ENCODE measurements at places on chromosomes 2 and 18.
A peak's percentile ranks its signal among the peaks of the same experiment; 100 is the strongest.

GRCh38 chr2:7392076-7392787 is 475.0 kb downstream of the RNF144A start:
- DNase-seq = no peak

DNA sequence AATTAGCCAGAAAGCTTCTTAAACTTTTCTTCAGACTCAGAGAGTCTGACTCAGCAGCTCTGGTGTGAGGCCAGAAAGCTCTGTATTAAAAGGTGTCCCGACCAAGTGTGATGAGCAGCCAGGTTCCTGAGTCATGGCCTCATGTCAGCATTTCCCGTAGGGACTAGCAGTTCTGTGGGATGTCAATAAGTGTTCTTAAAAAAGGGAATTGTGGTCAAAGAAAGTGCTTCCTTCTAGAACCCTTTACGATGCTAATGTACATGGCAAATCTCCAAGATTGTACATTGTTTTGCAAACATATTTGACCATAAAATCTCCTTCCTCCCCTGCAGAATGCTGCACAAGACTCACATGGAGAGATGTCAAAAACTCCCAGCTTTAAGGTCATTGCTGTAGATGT is 80.1 kb downstream of the PLA2R1 start:
- DNase-seq = peak; percentile 20

DNA sequence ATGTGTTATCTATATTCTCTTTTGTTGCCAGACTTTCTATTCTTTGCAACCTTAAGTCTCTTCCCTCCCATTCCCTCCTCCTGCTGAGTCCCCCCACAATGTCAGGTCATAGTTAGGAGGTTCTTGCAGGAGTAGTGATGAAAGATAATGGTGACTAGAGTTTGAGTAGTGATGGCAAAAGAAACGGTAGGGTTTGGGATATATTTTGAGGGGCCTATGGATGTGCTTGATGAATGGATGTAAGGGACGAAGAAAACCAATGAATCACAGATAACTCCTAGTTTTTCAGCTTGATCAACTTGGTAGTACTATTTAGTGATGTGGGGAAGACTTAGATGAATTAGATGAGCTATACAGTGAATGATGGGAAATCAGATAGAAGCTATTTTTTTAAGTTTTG is 21.0 kb downstream of the EML4 start:
- no peak for DNase-seq

DNA sequence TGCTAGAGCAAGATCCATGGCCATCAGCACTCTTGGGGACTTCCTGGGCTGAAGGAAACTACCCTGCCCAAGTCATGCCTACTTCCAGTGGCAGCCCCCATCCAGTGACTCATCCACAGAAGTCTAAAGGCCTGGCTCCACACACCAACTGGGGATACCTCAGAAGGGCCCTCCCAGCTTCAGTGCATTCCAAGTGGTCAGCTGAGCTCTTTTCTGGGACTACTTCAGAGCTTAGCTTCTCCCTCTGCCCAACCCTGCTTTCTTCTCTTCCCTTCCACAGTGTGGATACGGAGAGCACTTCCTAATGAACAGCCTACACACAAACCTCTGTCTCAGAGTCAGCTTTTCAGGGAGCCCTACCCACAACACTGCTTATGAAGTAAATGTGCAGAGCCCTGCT is 66.5 kb downstream of the CLHC1 start:
- no peak for DNase-seq

DNA sequence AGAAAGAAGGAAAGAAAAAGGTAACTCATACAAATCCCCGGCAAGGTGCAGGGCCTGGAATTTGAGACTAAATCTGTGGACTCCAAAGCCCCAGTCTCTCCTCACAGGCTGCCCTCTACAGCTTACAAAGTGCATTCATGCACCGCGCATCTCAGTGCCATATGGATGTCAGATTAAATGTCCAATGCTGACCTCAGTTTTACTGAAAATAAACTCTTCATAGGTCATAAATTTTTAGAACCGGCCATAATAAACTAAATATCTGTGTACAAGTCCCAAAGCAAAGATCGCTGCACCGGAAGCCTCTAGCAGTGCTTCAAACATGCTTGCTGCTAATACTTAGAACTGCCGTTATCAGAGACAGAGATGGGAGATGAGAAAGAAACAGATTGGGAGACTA is 17.7 kb downstream of the ST6GAL2 start:
- DNase-seq = no peak

GRCh38 chr18:23306822-23307221 is 146.3 kb upstream of the RIOK3 start:
- DNase-seq = no peak

DNA sequence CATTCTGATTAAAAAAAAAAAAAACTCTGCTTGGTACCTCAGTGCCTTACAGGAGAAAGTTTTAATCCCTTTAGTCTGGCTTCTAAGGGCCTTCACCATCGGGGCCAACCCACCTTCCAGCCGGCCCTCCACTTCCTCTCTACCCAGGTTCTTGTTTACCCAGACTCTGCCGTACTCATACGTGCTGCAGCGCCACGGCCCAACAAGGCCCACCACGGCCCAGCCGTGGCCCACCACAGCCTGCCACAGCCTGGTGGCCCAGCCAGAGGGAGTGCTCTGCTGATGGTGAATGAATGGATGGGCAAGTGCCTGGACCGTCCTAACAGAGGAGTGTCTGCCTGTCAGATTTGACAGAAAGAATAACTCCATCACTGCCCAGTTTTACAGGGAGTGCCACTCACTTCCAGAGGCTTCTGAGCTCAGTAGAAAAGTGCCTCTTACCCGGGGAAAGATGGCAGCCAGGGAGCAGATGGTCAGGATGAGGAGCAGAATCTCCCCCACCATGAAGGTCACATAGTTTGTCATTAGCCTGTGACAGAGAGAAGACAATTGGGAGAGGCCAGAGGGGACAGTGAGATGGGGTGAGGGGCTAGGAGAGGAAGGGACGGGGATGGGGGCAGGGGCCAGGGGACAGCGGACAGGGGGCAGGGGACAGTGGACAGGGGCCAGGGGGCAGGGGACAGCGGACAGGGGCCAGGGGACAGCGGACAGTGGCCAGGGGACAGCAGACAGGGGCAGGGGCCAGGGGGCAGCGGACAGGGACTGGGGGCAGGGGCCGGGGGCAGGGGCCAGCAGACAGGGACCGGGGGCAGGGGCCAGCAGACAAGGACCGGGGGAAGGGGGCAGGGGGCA is 38.2 kb downstream of the CENPO start:
- no peak for DNase-seq

GRCh38 chr2:33810046-33810835 is 211.1 kb upstream of the FAM98A start:
- no peak for DNase-seq

- DNase-seq = peak; percentile 37
Observed at GRCh38 chr2:101179982-101180381, 28.8 kb upstream of the TBC1D8 start.

- DNase-seq = no peak
Observed at GRCh38 chr2:113203217-113203530, 29.4 kb downstream of the PSD4 start.

- no peak for DNase-seq
Observed at GRCh38 chr18:51150113-51150700, 47.3 kb downstream of the MEX3C start.

GRCh38 chr2:143440411-143441012 is 311.3 kb downstream of the ARHGAP15 start:
- no peak for DNase-seq

- no peak for DNase-seq
Observed at GRCh38 chr2:229714080-229714735, at the start of gene DNER. DNER (minus strand) TSS chr2:229714555; CDS start chr2:229714423, 132 bp downstream.

DNA sequence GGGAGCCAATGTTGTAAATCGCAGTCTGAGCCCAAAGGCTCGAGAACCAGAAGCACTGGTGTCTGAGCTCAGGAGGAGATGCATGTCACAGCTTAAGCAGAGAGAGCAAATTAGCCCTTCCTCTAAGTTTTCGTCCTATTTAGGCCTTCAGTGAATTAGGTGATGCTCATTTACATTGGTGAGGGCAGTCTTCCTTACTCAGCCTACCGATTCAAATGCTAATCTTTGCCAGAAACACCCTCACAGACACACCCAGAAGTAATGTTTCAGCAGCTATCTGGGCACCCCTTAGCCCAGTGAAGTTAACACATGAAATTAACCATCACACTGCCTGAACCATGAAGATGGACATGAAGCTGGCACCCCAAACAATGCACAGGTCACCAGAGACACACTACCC is 385.1 kb downstream of the STK39 start:
- no peak for DNase-seq

DNA sequence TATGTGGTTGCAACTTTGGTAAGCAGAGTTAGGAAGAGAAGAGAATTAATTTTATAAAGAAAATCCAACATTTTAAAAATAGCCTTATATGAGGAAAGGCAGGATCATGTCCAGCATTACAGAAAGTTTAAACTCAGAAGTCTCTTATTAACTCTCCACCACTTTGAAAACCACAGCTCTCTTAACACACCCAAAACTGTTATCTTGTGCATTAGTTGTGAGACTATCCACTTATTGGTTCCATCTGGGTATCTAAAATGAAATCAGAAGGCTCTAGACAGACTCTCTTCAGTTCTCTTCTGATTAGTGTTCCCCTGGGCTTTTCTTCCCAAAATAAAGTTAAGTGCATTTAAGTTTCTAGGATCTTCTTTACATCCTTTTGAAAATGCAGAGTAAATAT is 251.5 kb downstream of the TXNL1 start:
- no peak for DNase-seq

- DNase-seq = no peak
Observed at GRCh38 chr2:193876980-193877379, 1682.2 kb upstream of the TMEFF2 start.

DNA sequence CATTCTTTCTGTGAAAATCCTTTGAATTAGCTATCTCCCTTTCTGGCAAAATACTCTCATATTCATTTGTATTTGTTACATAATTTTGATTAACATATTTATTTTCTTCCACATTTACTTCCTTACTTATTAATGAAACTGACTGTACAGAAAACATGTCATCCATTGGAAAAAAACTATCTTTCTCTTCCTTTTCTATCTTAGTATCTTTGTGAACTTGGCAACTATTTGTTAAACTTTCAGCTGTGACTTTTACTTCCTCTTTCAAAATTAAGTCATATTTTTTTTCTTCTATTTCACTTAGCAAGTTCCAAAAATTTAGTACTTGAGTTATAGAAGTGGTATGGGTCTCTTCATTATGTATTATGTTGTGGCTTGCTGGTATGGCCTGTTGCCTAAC is 2.6 kb downstream of the RAD51AP2 start:
- peak; percentile 3 for DNase-seq

DNA sequence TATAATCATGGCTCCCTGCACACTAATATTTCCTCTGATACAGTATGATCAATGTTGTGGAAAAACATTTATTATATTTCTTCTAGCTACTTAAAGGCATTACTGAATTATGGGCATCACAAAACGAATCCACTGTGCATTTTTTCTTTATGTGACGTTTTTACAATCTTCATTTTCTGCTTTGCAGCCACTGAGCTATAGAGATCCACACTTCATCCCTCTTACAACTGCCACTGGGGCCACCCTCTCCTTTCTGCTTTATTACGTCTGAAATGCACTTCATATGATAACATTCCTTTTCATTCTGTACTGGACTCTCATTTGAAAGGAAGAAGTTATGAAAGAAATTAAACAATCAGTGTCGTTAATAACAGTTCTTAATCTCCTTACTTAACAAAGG is 394.5 kb upstream of the HNRNPA3 start:
- no peak for DNase-seq

- DNase-seq = no peak
Observed at GRCh38 chr2:158004126-158004764, 97.4 kb upstream of the UPP2 start.

- peak; percentile 18 for DNase-seq
Observed at GRCh38 chr2:47043142-47043890, 111.8 kb downstream of the STPG4 start.

DNA sequence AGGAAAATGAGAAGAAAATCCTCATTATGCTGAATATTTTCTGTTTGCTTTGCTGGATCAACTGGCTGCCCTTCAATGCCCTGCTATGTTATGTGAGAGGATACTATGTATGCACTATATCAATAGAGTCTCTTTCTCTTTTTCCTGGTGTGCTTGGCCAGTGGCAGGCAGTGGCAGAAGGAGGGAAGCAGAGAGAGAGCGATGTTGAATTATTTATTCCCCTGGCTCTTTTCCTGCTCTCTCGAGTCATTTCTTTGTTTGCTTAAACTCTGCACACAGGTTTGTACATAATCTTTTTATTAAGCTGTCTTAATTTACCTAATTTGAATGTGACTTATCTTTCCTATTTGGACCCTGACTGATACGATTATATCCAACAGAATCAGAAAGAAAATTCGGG is 1727.3 kb downstream of the SUCLG1 start:
- DNase-seq = no peak

DNA sequence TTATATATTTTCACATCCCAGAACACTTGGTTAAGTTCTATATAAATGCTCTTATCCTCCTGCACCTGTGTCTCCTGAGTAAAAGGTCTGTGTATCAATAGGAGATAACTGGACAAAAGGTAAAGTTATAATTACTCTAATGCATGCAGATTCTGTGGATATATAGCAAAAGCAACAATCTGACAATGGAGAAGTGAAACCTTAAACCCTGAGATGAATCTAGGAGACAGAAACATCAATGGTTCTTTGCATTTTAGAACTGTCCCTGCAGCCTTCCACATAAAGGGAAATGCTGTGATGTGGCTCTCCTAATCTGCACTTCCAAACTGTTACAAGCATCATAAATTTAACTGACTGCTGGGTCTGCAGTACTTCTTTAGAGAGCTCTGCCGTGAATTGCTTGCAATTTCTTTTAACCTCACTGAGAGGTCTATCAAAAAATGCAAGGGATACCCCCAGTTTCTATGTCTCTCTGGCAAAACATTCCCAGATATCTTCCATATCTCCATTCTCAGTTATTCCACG is 42.8 kb upstream of the FSIP2 start:
- no peak for DNase-seq

DNA sequence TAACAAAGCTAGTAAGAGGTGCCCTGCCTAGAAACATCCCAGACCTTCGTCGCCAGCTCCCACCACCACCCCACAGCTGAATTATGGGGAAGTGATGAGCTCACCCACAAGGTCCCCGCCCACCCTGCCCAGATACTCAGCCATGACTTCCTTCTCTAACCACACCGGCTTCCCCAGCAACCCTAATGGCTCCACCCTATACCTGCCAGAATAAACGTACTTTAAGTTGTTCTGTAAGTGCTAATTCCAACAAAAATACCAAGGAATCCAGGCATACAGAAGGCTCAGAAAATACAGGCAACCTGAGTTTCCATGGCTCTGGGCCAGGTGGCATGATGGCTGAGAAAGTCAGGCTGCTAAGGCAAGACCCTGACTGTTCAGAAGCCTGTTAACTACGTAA is 39.1 kb downstream of the TMEM163 start:
- DNase-seq = peak; percentile 83

GRCh38 chr2:199466692-199467065 is 8.9 kb upstream of the SATB2 start:
- DNase-seq = no peak

DNA sequence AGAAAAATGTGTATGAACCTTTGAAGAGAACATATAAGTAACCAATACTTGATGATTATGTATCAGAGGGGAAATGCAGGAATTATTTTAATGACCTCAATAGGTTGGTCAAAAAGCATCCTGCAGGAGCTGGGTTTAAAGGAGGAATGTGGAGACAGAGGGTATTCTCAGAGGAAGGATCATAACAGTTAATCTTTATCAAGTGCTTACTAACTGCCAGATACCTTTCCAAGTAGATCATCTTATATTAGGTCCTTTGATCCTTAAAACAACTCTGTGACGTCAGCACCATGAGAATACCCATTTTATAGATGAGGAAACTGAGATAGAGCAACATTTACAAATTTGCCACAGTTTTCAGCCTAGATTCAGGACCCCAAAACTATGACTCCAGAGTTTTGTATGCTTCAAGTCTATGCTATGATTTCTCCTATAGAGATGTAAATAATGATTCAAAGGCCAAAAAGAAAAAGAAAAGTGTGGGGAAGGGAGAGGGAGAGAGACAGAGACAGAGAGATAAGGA is 3.0 kb downstream of the RFTN2 start:
- no peak for DNase-seq

Measured in Kasumi-1 (cell line).